Activated T-helper 1 cell treated with anti-CD3 and anti-CD28 coated beads, Interleukin-2, amount 50 U/mL, for 16 hours (primary cell): ENCODE measurements at places on chromosomes 1 and 21.

DNA sequence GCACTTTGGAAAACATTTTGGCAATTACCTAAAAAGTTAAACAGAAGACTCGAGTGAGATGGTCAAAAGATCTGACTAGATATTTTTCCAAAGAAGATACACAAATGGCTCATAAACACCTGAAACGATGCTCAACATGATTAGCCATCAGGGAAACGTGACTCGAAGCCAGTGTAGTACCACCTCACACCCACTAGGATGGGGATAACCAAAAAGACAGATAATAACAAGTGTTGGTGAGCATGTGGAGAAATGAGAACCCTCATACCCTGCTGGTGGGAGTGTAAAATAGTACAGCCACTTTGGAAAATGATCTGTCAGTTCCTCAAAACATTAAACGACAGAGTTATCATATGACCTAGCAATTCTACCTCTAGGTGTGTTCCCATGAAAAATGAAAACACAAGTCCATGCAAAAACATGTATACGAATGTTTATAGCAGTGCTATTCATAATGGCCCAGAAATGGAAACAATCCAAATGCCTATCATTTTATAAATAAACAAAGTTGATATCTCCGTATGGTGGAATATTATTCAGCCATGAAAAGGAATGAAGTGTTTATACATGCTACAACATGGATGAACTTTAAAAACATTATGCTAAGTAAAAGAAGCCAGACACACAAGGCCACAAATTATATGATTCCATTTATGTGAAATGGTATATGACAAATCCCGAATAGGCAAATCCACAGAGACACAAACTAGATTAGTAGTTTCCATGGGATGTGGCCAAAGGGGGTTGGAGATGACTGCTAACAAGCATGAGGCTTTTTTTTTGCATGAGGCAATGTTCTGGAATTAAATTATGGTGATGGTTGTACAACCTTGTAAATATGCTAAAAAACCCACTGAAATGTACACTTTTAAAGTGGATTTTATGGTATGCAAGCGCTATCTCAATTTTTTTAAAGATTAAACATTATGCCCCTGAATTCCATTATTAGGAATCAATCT lies 625.3 kb downstream of the KIF26B start:
- DNase-seq: no peak

DNA sequence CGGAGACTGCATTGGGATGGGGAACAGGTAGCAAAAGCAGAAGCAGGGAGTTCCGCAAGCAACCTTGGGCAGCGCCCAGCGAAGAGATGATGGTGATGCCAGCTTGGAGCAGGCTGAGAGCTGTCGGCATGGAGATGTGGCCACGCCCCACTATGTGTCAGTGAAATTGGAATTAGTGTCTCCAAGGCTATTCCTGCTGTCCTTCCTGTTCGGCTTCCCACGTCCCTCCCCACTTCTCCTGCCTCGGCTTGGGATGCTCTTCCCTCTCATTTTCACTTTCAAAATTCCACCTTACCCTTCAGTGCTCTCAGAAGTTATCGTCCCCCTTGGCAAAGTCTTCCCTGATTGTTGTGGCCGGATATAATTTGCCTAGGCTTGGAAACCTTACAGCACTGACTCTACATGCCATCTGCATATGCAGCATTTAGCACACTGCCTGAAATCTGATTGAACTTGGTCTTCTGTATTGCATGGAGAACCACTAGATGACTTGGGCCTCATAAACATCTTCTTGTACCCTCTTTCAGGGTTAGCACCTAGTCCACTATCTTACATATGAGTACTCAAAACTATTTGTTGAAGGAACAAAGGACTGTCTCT lies 270.7 kb upstream of the RUNX1 start:
- DNase-seq: no peak

GRCh38 chr1:214898718-214899117 lies 183.8 kb upstream of the KCNK2 start:
- DNase-seq: no peak

DNA sequence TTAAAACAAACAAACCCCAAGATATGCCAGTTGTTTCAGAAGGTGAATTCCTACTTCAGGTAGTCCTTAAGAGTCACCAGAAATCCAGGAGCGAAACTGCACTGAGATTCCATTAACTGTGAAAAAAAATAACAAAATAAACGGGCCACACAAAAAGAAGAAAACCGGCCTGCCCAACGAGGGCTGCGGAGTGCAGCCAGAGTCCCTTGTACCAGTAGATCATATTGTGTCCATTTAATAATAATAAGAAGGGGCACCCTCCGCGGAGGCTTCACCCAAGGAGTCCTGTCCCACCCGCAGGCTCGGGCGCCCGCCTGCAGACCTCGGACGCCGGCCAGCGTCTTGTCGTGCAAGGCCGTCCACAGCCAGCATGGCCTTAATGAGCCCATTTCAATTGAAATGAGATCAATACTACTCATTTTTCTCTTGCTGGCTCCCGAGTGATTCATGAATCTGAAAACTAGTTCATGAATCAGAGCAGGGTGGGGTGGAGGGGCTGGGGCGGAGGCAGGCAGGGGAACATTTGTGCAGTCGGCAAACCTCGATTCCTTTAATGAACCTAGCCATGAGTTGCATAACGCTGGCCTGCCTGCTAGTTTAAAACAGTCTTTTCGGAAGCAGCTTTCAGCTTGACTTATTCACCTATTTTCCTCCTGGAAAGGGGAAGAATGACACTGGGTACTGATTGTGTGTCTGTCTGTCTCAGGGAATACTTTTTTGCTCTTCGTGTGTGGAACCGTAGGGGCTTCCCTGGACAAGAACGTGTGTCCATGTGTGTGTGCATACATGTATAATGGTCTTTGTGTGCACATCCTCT lies 113.1 kb upstream of the IRF2BP2 start:
- peak; percentile 49 for DNase-seq

- DNase-seq: no peak
Observed at GRCh38 chr1:162993846-162994245, 75.3 kb upstream of the RGS4 start.

GRCh38 chr1:58293388-58293787 lies 253.1 kb downstream of the OMA1 start:
- no peak for DNase-seq

- DNase-seq: no peak
Observed at GRCh38 chr1:109184687-109185086, 29.0 kb upstream of the SARS1 start.

DNA sequence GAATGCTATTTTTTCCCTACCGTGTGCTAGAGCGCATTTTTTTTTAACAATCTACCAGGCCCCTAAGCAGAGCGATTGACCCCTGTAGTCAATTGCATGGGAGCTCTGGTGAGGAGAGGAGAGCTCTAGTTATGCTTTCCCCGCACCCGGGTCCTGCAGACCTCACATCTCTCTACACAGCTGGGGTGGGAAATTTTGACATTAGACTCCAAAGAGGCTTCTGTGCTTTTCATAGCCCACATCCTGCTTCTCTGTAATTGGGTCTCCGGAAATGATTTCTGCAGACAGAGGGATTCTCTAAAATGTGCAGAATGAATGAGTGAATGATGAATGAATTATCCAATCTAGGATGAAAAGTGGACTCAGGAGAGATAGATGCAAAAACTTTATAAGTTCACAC lies 41.5 kb upstream of the DUSP10 start:
- no peak for DNase-seq

DNA sequence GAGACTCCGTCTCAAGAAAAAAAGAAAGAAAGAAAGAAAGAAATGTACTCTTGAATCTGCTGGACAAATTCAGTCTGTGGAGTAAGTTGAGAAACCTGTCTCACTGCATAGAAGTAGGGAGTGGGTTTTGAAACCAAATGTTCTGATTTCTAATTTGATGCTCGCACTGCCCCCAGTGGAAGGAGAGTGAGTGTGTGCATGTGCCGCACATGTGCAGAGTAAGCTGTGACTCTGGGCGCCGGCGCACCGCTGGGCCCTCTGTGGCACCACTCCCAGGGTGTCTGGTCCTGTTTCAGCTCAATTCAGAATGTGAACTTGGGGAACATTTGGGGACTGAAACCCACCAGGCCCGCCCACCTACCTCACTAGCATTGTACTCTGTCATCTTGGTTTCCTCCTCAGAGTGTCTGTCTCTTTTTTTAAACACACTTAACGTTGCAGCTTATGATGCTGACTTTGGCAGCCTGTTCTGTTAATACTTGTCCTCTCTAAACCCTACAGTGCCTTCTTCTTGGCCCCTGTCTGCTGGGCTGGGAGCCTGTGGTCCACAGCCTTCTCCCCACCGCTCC lies 104.6 kb downstream of the CACNA1E start:
- DNase-seq: no peak

GRCh38 chr1:11132563-11133293 lies 33.1 kb upstream of the EXOSC10 start:
- DNase-seq: no peak

- no peak for DNase-seq
Observed at GRCh38 chr1:6008084-6008415, 15.8 kb upstream of the NPHP4 start.

- DNase-seq: no peak
Observed at GRCh38 chr21:32917362-32918135, 108.2 kb upstream of the OLIG2 start.

DNA sequence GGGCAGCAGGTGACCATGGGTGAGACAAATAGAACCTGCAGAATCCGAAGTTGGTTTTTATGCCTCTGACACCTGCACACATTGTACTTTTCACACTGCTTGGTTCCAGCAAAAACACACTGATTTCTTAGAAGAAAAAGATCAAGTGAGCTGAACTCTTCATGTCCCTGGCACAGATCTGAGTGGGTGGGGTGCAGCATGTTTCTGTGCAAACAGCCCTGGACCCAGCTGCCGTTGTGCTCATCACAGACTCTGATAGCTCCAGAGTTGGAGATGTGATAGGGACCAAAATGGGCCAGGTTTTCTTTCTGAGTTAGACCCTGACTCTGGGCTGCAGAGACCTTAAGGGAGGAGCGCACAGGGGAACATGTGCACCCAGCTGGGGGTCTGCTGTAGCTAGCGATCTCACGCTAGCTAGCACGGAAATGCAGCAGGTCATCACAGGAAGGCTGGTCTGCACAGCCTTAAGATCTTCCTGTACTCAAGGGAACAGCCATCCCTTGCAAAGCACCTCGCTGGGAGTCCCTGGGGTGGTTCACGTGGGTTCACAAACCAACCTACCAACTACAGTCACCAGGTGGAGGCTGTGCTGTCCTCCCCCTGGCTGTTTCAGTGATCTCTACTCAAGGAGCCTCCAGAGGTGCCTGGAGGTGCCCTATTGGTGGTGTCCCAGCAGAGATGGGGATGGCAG lies 291.1 kb downstream of the PTPRU start:
- no peak for DNase-seq
